ENCODE measurements at places on chromosomes 5 and 9.
A peak's percentile ranks its signal among the peaks of the same experiment; 100 is the strongest.

GRCh38 chr9:111069183-111069582 lies 30.9 kb upstream of the LPAR1 start:
- DNase-seq = no peak

DNA sequence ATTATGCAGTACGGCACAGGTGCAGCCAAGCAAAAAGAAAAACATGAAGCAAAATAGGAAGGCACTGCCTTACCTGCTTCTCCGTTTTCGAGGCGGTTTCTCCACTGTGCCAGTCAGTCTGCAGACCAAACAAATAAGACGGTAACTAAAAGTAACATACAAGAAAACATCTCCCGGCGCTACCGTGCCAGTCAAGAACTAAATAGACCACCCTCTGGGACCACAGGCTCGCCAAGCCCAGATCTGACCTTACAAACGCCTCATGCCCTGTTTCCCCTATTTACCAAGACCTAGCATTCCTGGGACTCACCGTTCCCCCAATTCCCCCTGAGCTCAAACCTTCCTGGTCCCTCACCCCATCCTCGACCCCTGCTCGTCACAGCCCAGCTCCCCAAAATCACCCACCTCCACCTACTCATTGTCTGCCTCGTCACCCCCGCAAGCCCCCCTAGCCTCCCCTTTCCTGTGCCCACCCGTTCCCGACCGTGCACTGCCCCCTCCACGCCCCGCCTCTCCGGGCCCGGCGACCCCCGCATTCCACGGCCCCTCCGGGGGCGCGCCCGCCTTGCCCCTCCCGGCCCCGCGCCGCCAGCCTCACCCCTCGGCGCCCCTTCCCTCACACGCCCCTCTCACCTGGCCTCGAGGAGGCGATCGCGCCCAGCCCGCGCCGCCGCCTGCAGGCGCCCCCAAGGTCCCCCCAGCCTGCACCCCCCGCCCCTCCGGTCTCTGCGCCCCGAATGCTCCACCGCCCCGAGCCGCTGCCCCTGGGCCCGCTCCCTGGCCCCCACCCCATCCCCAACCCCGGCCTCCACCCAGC lies 560 bp downstream of the SCAI start:
- DNase-seq = peak; percentile 57

- DNase-seq = no peak
Measured at GRCh38 chr5:58133631-58134296, 326.1 kb downstream of the PLK2 start.

- DNase-seq = peak; percentile 16
Measured at GRCh38 chr9:122228568-122229484, at the start of gene LHX6. LHX6 (minus strand) TSS chr9:122228957; CDS start chr9:122228740, 217 bp downstream.

DNA sequence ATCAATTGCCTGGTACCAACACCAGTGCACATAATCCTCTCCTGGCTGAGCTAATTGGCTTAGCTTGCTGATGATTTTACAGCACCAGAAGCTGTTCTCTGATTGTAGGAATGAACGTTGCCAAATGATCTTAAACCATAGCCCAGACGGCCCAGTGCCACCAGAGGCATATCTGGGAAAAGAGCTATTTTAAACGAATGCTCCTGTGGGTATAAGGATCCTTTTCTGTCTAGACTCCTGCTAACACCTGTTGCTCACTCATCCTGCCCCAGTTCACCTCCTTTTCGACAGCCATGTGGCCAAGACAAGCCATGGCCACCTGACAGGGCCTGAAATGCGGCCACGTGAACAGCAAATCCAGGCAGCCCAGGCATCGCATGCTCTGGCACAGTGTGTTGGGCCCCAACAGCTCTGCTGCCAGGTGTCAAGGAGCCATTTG lies 289.9 kb upstream of the SLC30A5 start:
- no peak for DNase-seq

DNA sequence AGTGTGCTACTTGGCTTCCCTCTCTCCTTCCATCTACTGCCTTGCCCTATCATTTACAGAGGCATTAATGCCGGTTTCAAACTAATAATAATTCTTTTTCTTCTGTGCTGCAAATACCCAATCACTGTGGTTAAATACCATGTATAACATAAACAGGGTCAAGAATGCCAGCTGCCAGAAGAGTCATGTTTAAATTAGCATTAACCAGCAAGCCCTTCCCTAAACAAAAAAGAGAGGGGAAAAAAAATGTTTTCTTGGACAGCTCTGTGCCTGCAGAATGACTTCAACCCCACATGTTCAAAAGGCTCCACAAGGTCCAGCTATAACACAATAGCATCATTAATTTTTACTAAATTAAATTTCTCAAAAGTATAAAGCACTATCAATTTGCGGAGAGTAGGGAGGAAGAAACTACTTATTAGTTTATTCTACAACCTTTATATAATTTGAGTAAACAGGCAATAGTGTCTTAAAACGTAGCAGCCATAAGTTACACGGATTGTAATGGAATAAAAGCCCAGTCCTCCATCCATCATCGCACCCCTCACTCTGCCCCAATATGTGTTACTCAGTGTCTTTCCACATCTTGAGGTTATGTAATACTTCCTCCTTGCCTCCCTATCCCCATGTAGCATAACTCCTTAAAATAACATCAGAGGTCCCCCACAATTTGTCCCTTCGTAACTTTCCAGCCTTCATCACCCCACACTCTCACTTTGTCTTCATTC lies 3.9 kb downstream of the LPAR1 start:
- no peak for DNase-seq

DNA sequence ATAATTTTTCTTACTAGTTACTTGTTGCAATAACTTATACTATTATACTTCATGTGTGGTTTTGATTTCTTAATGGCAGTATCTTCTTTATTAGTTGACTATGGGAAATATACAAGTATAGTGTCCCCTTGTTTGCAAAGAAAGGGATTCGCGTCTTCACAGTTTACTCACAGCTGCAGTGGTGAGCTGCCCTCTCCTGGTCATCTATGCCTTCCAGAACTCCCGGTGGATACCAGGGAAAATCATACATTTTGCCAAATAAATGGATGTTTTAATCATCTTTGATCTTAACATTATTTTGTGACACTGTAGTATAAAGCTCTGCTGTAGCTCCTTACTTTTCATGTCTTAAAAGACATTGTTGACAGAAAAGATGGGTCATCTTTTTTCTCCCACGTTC lies 142.0 kb downstream of the ZCCHC7 start:
- peak; percentile 5 for DNase-seq

Data from NCI-H1417 (cell line).